ENCODE measurements at places on chromosomes 6 and 20.
A peak's percentile ranks its signal among the peaks of the same experiment; 100 is the strongest.

GRCh38 chr20:46883892-46884291, 10.8 kb upstream of the EYA2 start:
- DNase-seq, result no peak

DNA sequence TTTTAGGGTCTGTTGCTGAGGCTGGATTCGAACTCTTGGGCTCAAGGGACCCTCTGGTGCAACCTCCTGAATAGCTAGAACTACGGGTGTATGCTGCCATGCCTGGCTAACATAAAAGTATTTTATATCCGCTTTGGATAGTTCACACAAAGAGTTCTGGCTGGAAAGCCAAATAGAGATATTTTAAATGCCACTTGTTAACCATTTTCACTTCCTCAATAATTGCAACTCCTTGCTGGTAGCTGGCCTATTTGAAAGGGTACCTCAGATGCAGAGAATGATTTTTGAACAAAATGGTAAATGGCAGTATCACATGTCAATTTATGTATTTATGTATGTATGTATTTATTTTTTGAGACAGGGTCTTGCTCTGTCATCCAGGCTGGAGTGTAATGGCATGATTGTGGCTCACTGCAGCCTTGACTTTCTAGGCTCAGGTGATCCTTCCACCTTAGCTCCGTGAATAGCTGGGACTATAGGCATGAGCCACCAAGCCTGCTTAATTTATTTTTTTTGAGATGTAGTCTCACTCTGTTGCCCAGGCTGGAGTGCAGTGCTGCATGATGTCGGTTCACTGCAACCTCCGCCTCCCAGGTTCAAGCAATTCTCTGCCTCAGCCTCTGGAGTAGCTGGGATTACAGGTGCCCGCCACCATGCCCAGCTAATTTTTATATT, 12.9 kb upstream of the JARID2 start:
- DNase-seq, result no peak

GRCh38 chr20:64080013-64080812, at the start of gene OPRL1:
Gene OPRL1 (plus strand): TSS chr20:64080082. CDS start chr20:64092721, 12,639 bp downstream.
- DNase-seq, result no peak

DNA sequence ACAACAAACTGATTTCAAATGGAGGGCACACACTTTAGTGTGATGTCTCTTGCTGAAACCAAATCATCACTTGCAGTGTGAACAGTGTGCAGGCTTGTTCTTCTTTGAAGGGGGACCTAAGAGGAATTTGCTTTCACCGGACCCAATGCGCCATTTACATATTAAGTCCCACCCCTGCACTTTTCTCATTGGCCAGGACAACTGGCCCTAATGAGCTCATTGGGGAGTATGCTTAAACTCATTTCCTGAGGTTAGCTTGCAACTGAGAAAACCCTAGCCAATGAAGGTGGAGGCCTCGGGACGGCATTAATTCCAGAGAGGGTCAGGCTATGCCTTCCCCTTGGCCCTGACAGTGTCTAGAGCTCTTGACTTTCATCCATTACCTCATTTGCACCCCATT, 58.7 kb downstream of the VEGFA start:
- no peak for DNase-seq

DNA sequence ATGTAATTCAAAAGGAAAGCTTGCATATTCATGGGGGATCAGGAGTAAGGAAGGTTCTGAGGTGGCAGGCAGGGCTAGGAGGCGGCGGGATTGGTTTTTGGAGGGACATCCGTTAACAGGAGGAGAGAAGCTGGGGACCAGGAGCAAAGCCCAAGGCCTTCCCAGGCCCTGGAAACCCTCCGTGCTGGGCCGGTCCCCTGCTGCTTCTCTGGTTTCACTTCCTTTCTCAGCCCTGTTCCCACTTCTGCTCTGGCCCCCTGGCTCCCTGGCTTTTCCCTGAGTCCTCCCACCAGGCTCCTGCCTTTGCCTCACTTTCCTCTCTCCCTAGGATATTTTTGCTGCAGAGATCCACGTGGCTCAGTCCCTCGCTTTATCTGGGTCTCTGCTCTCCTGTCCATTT, 26.4 kb upstream of the SALL4 start:
- DNase-seq, result no peak

- DNase-seq, result no peak
Observed at GRCh38 chr6:143684486-143684885, 6.7 kb downstream of the PHACTR2 start.

- no peak for DNase-seq
Observed at GRCh38 chr6:160965893-160966292, 25.7 kb upstream of the MAP3K4 start.

GRCh38 chr6:167839343-167839742, 12.6 kb downstream of the AFDN start:
- DNase-seq, result no peak

DNA sequence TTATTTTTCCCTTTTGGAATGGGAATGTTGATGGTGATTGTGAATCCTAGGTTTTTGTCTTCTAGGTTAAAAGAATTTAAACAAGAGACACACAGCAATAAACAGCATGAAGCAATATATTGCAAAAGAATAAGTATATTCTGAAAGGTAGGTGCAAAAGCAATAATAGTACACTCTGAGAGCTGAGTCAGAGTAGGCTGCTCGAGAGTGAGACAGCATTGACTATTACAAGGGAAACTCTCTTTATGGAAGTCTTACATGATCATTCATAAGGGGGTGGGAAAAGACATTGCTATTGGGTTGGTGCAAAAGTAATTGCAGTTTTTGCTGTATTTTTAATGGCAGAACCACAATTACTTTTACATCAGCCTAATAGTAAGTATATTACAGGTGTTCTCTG, 25.0 kb downstream of the FBXO5 start:
- no peak for DNase-seq

DNA sequence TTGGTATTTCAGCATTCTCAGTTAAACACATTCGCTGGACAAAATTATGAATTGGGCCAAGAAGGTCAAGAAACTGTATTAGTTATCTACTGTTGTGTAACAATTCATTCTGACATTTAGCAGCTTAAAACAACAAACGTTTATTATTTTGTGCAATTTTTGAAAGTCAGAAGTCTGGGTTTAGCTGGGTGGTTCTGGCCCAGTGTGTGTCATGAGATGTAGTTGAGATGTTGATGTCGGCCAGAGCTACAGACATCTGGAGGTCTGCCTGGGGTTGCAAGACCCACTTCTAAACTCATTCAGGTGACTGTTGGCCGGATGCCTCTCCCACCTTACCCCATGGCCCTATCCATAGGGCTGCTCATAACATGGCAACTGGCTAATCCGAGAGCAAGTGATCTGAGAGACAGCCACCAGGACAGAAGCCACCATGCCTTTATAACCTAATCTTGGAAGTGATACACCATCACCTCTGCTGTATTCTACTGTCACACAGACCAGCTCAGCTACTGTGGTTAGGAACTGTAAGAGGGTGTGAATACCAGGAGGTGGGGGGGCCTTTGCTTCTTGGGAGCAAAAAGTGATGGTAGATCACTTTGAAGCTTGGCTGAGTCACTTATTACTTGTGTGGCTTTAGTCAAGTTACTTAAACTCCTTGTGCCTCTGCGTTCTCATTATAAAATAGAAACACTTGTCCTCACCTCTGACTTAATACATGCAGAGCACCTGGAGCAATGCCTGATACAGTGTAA, 217.0 kb upstream of the MYLIP start:
- DNase-seq, result no peak

DNA sequence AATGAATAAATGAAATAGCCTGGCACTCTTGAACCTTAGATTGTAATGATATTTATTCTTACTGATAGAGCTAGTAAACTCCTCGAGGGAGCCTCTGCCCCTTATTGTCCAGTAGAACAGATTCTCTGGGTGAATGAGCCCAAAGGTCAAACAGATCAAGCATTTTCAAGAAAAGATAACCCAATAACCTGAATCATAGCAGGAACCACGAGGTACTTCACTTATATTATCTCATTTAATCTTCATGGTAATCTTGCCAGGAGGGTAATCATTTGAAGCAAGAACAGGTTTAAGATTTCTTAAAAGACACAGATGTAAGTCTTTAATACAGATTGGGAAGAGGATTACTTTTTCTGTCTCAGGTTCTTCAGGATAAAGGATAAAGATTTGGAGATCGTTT, 17.0 kb upstream of the TBCC start:
- no peak for DNase-seq

GRCh38 chr6:44053760-44054556, 73.3 kb downstream of the MRPL14 start:
- DNase-seq, result no peak

GRCh38 chr6:163571730-163572129, 157.2 kb downstream of the QKI start:
- no peak for DNase-seq

DNA sequence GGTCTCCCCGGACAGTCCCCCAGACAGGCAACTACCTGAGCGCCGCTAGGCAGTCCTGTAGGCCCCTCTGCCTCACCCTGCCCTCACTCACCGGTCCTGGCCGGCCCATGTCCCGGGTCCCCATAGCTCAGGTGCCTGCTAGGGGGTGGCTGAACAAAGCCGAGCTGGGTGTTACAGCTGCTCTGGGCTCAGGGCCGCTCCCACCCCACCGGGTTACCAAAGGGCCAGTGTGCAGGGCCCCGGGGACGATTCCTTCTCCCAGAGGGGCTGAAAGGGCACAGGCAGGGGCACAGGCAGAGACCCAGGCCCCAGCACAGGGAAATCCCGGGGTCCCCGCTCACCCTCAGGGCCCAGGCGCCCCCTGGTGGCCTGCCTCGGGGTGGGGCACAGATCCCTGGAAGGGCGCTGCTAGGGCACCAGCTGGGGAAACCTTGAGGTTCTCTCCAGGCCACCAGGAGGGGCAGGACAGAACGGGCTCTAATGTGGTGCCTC, 118.4 kb downstream of the GRM4 start:
- DNase-seq, result peak; percentile 45

DNA sequence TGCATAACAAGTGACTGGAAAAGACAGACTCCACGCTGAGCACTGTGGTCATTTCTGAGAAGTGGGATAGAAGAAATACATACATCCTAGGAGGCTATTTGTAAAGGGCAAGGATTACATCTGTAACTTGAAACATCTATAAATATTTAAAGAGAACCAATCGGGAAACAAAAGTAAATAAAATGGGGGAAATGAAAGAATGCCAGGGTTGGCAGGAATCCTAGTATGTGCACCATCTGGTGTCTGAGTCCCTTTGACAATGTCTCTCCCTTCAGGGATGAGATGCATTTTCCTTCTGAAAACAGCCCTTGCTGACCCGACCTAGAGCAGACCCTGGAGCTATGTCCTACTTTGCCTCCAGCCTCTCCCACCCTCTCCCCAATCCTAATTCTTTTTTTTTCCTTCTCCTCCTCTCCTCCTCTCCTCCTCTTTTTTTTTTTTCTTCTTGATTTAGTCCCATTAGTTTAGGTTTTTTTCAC, 53.2 kb downstream of the VSTM2L start:
- no peak for DNase-seq

GRCh38 chr20:43680981-43681380, 14.1 kb downstream of the MYBL2 start:
- DNase-seq, result no peak

GRCh38 chr6:119067091-119067490, 11.4 kb downstream of the FAM184A start:
- DNase-seq, result no peak

GRCh38 chr6:53635322-53635721, 30.2 kb downstream of the KLHL31 start:
- DNase-seq, result no peak

DNA sequence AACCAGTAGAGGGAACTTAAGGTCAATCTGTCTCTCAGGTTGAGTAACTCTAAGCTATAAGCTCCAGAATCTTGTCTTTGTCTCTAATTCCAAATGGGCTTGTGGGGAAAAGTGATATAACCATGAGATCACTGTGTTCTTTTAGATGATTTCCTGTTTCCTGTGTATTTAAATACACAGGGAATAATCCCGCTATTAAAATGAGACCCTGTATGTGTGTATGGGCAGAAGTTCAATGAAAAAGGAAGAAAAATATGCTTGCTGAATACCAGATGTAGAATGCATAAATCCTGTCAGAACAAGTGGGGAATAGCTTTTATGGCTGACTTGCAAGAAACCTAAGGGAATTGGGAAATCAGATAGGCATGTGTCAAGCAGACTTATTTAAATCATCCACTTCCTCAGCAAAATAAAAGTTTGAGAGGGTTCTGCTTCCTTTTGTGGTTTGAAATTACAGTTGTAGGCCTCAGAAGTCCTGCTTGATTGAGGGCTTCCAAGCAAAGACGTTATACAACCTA, 164.7 kb upstream of the PDE7B start:
- DNase-seq, result no peak

DNA sequence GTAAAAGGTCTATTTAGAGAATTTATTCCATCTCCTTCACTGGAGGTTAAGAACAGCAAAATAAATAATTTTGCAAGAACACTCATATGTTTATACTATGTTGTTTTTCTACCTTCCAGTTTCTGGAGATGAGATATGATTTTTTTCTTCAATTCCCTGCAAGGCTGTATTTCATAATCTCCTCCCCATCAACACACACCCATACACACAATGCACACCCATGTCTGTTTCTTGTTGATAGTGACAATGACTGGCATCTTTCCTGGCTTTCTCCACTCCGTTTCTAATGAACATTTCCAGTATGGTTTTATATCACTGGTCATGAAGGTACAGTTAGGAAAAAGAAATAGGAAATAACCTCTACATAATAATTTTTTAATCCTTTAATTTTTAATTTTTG, 202.1 kb downstream of the ARHGAP18 start:
- no peak for DNase-seq

DNA sequence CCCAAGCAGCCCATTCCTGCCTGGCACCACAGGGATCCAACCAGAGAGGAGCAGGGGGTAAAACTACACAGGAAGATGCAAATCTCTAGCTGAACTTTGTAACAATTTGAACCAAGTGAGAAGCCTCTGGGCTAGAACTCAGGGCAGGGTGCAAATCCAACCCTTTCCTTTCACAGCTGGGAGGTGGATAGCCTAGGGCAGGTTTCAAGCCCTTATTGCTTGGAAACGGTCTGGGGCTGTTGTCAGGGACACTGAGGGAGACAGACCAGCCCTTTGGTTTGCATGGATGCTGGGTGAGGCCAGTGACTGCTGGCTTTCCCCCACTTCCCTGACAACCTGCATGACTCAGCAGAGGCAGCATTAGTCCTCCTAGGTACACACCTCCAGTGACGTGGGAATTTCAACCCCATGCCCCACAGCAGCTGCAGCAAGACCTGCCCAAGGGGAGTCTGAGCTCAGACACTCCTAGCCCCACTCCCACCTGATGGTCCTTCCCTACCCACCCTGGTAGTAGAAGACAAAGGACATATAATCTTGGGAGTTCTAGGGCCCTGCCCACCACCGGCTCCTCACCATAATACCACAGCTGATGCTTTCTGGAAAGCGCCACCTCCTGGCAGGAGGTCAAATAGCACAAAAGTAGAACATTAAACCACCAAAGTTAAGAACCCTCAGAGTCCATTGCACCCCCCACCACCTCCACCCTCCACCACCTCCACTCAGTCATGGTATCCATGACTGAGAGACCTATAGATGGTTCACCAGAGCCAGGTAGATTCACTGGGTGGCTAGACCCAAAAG, 797.7 kb upstream of the MAN1A1 start:
- DNase-seq, result no peak

- no peak for DNase-seq
Observed at GRCh38 chr6:111585974-111586315, 19.7 kb downstream of the TRAF3IP2 start.

- no peak for DNase-seq
Observed at GRCh38 chr6:107618672-107619071, 128.8 kb downstream of the SOBP start.

- no peak for DNase-seq
Observed at GRCh38 chr6:2505624-2506023, 245.1 kb downstream of the MYLK4 start.

GRCh38 chr6:22251348-22251747, 45.5 kb downstream of the PRL start:
- no peak for DNase-seq
